ENCODE measurements at places on chromosomes 3 and 15. TPM values are rescaled to one million over a fixed set of nuclear protein-coding genes. Genes with fewer than 3 reads are reported as not detected.

Gene TMC3
- not detected for total RNA-seq

DNA sequence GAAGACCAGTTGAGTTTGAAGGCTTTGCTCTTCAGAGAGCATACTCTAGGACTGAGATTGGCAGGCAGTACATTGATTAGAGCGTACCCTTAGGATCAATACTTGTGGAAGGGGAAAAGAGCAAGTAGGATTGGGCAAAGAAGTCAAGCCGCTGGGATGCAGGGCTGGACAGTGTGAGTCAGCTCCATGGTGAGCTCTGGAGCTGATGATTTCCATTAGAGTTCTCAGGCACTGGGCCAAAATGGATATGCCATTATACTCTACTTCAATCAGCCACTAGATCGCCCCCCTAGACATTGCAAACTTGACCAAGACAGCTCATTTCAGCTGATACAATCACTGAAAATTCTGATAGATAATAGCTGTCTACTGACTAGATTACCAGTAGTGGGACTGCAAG, 432.7 kb upstream of the ALCAM start:
- no peak for DNase-seq

Gene SPATA12
- not detected for total RNA-seq

DNA sequence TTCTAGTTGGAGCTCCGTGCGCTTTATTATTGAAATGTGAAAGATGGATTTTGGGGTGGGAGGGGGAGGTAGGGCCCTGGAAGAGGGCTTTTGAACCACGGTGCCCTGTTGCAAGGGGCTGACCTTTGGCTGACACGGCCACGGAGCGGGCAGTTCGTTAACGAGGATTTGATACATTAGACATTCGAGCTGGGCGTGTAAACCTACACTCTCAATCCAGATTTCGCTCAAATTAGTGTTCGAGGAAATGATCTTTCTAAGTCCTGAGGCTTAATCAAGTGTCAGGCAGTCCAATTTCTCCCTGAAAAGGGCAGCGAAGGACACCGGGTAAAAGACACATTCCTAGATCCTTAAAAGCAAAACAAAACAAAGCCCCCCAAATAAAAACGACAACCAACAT, 13.0 kb downstream of the ZIC1 start:
- DNase-seq, result no peak

- no peak for DNase-seq
Observed at GRCh38 chr3:112894258-112894657, 47.6 kb upstream of the CD200R1L start.

Gene CEP152
- total RNA-seq, result 0.51 TPM

Gene TNNC1
- total RNA-seq, result 8,340 TPM

Gene LRTM1
- not detected for total RNA-seq

Measured in heart right ventricle (tissue), 16 donors.